ENCODE measurements at places on chromosomes 6 and 20.

DNA sequence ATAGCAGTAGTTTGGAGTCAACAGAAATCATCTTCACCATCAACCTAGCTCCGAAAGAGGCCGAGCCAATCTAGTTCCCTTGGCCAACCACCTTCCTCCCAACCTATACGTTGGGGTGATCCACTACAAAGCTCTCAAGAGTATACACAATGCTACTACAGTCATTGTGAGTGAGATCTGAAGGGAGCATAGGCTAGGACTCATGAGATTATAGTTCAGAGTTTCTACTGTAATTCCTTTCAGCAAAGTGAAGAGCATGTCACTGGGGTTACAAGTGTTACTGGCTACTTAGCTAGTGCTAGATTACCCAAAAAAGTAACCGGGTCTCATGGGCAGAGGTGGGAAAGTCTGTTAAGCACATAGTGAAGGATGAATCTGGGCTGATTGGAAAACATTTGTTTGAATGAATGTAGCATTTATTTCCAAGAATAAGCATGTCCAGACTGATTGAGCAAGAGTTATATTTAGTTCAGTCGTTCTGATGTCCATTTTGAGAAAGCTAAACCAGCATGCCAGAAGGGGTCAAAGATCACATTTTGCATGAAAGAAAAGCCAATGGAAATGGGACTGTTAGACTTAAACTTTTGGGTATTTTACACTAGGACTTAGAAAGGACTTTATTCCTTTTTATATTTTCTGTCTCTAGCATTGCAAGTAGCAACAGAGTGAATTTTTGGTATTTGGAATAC is 10.5 kb upstream of the ESR1 start:
- no peak for DNase-seq

DNA sequence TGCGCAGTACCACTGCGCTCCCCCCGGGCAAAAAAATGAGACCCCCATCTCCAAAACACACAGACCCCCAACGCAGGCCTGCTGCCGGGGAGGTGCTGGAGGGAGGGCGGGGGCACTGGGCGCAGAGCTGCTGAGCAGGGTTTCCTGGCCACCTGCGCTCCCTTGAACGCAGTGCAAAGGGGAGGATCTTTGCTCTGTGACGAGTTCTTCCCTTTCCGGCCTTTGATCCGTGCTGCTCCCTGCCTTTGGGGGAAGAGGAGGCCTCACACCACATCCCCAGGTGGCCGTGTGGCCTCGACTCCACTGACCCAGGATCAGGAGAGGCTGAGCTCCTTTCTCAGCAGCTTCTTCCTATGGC is 8.9 kb upstream of the COL20A1 start:
- no peak for DNase-seq

DNA sequence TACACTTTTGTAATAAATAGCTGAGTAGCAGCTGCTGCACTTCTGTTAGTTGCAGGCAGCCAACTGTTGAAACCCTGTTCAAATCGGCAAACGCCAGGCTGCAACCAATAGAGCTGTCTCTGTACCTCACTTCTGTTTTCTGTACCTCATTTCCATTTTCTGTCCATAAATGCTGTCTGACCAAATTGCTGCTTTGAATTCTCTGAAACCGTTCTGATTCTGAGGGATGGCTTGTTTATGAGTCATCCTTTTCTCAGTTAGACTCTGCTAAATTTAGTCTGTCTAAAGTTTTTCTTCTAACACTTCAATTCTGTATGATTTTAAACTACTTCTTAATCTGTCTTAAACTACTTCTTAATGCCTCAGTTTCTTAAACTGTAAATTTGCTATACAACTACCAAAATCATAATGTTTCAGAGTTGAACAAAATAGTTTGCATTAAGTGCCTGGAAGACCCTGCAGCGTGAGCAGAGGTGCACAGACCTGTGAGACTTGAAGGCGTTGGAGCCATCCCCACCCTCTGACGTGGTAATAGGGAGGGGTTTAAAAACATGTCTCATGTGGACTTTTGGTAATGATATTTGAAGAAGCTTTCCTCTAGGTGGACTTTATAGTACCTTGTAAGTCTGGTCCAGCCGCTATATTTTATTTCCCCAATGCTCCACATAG is 9.6 kb downstream of the BTNL2 start:
- DNase-seq = no peak

DNA sequence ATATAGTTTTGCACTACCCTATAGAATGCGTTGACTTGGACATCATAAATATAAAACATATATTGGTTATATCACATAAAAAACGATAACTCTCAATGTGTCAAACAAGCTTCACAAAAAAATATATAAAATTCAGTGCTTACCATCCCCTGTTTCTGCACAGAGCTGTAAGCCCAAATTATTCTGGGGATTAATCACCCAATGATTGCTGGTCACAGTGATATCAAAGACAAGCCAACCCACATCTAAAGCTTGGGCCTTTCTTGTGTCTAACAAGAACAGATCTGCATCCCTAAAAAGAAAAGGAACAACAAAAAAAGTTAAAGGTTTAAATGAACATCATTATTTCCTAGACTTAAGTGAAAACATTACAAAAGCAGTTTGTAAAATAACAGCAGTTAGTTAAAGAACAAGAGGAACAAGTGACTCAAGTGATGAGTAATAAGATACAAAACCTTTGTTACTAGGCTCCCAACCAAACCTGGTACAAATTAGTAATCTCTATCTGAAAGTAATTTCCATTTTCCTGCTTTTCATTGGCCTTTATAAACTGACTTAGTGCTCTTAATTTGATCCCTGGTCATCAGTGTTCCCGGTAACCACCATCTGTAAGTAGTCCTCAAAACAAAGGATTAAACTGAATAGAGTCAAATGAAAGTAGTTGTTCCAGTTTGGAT is 81.1 kb downstream of the BMP5 start:
- DNase-seq = no peak

DNA sequence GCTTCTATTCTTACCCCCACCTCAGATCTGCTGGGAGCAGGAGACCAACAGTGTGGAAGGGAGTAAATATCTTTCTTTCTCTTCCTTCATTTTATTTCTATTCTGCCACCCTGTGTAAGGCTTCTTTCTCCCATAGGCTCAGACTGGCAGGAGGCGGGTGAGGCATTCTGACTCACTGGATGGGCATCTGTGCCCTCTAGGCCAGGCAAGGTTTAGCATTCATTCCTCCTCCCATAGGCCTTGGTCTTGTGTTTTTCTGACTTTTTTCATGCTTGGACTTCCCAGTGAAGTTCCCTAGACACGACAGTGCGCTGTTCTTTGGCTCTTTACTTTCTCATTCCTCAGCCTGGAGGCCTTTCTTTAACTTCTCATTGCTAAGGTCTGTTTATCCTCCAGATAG is 235.2 kb downstream of the SYNE1 start:
- no peak for DNase-seq

- DNase-seq = no peak
Observed at GRCh38 chr20:49976542-49976941, 6.2 kb upstream of the SNAI1 start.

GRCh38 chr6:28772480-28773381 is 151.1 kb downstream of the TRIM27 start:
- DNase-seq = no peak

DNA sequence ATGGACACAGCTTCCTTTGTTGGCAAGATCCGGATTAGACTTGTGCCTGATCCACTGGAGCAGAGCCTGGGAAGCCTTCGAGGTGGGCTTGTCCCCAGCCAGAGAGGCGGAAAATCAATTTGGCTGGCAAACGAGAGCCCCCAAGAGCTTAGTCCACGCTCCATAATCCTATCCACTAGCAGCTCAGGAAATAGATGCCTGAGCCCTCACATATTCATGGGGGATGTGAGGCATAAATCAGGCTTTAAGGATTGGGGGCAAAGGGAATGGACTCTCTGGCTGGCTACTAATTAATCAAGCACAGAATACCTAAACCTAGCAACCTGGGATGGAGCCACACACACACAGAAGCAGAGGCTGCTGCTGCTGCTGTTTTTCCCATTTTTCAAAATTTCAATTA is 137.9 kb downstream of the PKHD1 start:
- DNase-seq = no peak

- no peak for DNase-seq
Observed at GRCh38 chr6:77143659-77144447, 319.4 kb downstream of the HTR1B start.

GRCh38 chr6:5670381-5670780 is 336.3 kb downstream of the NRN1 start:
- no peak for DNase-seq

DNA sequence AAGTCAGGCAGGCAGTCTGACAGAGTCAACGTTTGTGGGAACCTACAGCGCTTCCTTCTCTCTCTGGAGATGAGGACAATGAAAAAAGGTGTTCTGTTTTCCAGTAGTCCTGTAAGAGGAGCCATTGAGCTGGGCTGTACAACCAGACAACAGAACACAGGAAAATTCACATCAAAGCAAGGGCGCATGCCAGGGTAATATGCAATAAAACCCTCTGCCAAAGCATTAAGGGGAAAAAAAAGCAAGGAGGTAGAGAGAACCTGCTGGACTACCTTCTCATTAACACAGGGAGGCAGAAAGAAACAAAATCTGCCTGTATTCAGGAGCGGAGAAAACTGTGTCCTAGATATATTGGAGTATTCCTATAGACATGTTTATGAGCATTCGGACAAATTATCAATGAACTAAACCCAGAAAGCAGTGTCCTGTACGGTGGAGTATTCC is 1.3 kb downstream of the RNF24 start:
- peak; percentile 63 for DNase-seq

- no peak for DNase-seq
Observed at GRCh38 chr20:37230200-37230599, 31.4 kb downstream of the GHRH start.

DNA sequence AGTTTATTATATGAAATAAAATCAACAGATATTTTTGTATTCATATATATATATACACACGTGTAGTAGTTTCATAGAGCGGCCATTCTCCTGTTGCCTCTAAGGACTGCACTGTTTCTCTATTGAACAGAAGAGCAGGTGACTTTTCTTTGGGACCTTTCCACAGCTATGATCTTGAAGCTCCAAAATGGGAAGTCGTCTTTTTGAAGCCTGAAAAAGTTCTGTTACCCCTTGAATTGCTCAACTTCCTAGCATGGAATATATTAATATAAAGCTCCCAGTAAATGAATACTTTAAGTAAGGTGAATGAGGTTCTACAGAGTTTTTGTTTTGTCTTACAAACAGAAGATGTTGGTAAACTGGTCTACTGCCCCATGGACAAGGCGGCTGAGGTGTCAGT is 42.2 kb upstream of the ADTRP start:
- no peak for DNase-seq

DNA sequence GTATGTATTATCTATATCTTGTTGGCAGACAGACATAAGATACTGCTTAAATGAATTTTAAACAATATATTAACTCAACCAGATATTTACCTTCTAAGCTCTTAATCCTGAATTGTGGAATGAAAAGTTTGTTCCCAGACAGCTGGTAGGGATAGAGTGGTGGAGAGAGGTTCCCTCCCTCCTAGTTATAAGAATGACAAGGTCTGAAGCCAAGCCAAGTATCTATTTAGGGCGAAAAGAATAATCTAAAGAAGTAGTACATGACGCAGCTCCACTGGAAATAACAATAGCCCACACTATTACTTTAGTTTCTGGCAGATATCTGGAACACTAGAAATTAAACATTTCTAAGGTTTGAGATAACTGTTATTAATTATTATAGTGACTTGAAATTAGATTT is 104.3 kb downstream of the AHI1 start:
- DNase-seq = no peak

- no peak for DNase-seq
Observed at GRCh38 chr6:31144296-31144969, 5.6 kb upstream of the PSORS1C2 start.

- DNase-seq = no peak
Observed at GRCh38 chr6:87830907-87831306, 128.9 kb upstream of the AKIRIN2 start.

DNA sequence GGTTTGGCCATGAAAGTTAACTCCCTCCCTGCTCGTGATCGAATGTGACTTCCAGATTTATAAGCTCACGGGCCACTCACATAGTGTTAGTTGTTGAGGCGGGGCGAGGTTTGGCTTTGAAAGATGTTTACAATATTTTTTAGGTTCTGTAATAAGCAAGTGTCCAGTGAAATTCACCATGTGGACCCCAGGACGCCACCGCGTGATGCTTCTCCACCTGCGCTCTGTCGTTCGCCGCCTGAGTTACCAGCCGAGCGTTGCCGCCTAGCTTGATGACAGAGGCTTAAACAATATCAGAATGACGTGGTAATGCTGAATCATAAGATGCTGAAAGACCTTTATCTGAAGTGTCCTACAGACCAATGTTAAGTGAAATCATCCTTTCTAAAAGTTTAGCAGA is 241.0 kb downstream of the MYLK4 start:
- no peak for DNase-seq

Data from BE2C (cell line).